Stimulated activated CD4-positive, alpha-beta T cell treated with anti-CD3 and anti-CD28 coated beads, Interleukin-1b, Interleukin-23, amount 100 ng/mL, for 4 hours (primary cell): ENCODE measurements at places on chromosomes 4 and X.

- DNase-seq = no peak
Observed at GRCh38 chr4:8403976-8404375, 36.5 kb downstream of the ACOX3 start.

DNA sequence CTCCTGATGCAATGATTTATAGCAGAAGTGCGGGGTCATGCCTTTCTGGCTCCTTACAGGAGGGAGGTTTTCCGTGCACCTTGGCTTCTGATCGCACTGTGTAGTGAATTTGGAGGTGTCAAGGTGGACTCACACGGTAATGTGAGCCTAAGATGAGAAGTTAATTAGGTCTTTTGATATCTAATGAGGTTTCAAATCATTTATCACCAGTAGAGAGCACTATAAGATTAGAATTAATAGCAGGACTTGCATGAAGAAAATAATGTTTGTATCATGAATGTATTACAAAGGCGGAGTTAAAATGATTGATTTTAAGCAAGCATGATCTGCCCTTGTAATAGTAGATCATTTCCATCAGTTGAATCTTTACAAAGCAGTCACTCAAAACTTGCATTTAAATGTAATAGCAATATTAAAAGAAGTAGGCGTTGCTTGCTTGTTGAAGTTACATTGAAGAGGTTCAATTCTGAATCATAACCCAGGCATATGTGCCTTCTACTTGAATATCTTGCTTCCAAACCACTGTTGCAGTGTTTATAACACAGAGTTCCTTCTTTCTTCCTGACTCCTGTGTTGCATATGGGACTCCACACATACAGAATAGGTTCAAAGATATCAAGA lies 152.1 kb downstream of the FMR1NB start:
- DNase-seq = no peak

DNA sequence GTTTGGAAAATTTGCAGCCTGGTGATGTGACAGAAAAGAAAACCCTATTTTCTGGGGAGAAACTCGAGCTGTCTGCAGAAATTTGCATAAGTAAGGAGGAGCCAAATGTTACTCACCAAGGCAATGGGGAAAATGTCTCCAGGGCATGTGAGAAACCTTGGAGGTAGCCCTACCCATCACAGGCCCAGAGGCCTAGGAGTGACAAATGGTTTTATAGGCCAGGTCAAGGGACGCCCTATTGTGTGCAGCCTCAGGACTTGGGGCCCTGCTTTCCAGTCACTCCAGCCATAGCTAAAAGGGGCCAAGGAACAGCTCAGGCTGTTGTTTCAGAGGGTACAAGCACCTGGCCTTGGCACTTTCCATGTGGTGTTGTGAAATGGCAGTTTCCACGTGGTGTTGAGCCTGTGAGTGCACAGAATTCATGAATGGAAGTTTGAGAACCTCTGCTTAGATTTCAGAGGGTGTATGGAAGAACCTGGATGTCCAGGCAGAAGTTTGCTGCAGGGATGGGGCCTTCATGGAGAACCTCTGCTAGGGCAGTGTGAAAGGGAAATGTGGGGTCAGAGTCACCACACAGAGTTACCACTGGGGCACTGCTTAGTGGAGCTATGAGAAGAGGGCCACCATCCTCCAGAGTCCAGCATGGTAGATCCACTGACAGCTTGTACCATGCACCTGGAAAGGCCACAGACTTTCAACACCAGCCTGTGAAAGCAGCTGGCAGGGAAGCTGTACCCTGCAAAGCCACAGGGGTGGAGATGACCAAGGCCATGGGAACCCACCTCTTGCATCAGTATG lies 637.6 kb upstream of the EPHA5 start:
- no peak for DNase-seq

- no peak for DNase-seq
Observed at GRCh38 chrX:104742355-104742754, 176.4 kb downstream of the IL1RAPL2 start.

DNA sequence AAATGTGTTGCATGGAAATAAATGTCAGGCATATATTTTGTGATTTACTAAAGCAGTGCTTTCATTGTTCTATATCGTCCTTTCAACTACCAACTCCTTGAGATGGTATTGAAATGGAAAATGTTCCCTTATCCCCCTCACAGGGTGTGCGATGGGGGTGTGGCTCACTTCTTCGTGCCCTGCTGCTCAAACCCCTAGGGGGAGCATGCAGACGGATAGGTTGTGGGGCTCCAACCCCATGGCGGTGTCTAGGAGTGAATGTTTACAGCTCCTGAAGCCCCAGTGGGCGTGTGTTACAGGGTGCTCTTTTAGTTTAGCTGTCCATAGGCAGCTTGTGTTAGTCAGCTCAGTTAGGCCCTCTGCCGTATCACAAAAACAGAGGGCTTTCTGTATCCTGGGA lies 287.7 kb upstream of the EMCN start:
- no peak for DNase-seq

GRCh38 chr4:73740353-73740778 lies at the start of gene CXCL8:
Gene CXCL8 (plus strand): TSS chr4:73740569. CDS start chr4:73740659, 90 bp downstream.
- no peak for DNase-seq
